ENCODE measurements at places on chromosomes 16 and 17. TPM values are rescaled to one million over a fixed set of nuclear protein-coding genes. Genes with fewer than 3 reads are reported as not detected.

DNA sequence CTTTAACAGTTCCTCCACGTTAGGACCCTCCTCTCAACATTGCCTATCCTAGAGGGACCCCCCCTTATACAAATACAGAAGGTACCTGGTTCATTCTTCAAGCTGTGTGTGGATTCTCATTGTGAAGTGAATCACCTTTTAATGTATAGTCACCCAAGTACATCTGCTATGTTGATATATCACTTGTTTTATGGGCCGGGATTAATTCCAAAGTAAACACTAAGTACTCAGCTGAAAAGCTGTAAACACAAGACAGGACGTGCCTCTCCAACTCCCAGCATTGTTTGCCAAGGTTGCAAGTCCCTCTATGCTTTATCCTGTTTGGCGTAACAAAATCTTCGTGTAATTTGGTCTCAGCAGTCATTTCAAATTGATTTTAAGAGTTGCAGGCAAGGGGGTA is 123.6 kb downstream of the RBFOX1 start:
- no peak for DNase-seq
- H3K4me1 ChIP-seq: no peaks in the 10 kb centered on the region
- no peak overlapping the region for H3K4me3 ChIP-seq
- H3K27me3 ChIP-seq: no peaks in the 10 kb centered on the region

DNA sequence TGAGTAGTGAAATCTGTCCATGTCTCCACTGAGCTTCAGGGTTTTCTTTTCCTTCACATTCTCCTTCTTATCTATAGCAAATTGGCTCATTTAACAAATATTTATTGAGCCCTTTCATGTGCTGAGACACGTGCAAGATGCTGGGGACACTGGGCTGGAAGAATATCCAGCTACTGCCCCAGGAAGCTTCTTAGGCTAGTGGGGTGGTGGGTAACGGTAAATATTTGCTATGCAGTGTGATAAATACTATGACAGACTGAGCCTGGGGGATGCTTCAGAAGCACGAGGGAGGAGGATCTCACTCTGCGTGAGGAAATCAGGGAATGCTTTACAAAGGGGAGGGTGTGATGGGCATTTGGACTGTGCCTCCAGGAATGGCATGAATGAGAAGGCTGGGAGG is 524.1 kb downstream of the GRIN2A start:
- DNase-seq: no peak
- H3K27me3 ChIP-seq: no peaks in the 10 kb centered on the region

- H3K4me3 ChIP-seq: no peak overlapping the region
- peaks cover 6% of the 10 kb centered on the region for H3K27me3 ChIP-seq
- no peak overlapping the region for H3K27ac ChIP-seq
- H3K4me1 ChIP-seq: peaks cover 8% of the 10 kb centered on the region
These were observed 49.2 kb downstream of the CUEDC1 start for GRCh38 chr17:57905875-57906455.

GRCh38 chr16:11602321-11602720 is 15.6 kb upstream of the LITAF start:
- no peak overlapping the region for H3K27ac ChIP-seq
- H3K27me3 ChIP-seq: no peaks in the 10 kb centered on the region
- DNase-seq: no peak
- H3K36me3 ChIP-seq: no peaks in the 10 kb centered on the region
- peaks cover 2% of the 10 kb centered on the region for H3K4me1 ChIP-seq
- H3K4me3 ChIP-seq: no peak overlapping the region

GRCh38 chr17:70104791-70105523 is 29.9 kb downstream of the KCNJ16 start:
- no peak for DNase-seq
- no peak overlapping the region for H3K4me3 ChIP-seq
- no peak overlapping the region for H3K27ac ChIP-seq
- peaks cover 5% of the 10 kb centered on the region for H3K4me1 ChIP-seq
- no peaks in the 10 kb centered on the region for H3K27me3 ChIP-seq
- H3K36me3 ChIP-seq: no peaks in the 10 kb centered on the region

DNA sequence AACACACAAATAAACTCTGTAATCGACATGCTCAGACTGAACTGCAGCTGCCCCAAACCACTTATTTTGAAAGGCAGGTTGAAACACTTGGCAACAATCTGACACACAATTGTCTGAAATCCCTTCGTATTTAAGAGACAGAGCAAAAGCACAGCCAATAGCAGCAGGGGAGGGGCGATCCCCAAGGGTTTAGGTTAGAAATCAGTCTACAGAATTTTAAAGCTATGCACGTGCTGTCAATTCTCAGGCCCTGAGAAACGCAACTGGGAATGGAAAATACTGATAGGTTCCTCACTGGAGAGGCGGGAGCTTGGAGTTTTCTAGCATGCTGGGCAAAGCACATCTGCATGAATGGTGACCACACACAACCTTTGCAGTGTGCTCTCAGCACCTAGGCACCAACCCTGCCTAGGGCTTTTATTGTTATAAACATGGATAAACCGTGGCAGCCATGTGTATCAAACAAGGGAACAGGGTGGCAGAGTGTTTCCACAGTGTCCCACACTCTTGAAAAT is 168.0 kb downstream of the AATF start:
- no peak overlapping the region for H3K4me3 ChIP-seq
- peaks cover 48% of the 10 kb centered on the region for H3K36me3 ChIP-seq
- no peak for DNase-seq

- H3K27ac ChIP-seq: no peak overlapping the region
- H3K36me3 ChIP-seq: no peaks in the 10 kb centered on the region
- H3K4me3 ChIP-seq: no peak overlapping the region
- peaks cover 3% of the 10 kb centered on the region for H3K4me1 ChIP-seq
- H3K27me3 ChIP-seq: no peaks in the 10 kb centered on the region
These were observed 25.4 kb downstream of the B9D1 start for GRCh38 chr17:19336938-19337711.

GRCh38 chr16:69481901-69482341 is 57.5 kb downstream of the CYB5B start:
- H3K4me3 ChIP-seq: no peak overlapping the region
- H3K36me3 ChIP-seq: no peaks in the 10 kb centered on the region
- H3K27ac ChIP-seq: no peak overlapping the region
- DNase-seq: no peak
- no peaks in the 10 kb centered on the region for H3K27me3 ChIP-seq

- H3K27ac ChIP-seq: no peak overlapping the region
- no peaks in the 10 kb centered on the region for H3K27me3 ChIP-seq
- peaks cover 4% of the 10 kb centered on the region for H3K36me3 ChIP-seq
- H3K4me3 ChIP-seq: no peak overlapping the region
- no peak for DNase-seq
- H3K4me1 ChIP-seq: peaks cover 10% of the 10 kb centered on the region
These were observed 3.8 kb downstream of the NTHL1 start for GRCh38 chr16:2043667-2044451.

The RGS11 gene
- 0.46 TPM for total RNA-seq

The STAC2 gene
- total RNA-seq: not detected

The DOC2B gene
- 0.30 TPM for total RNA-seq

The HBA1 gene
- total RNA-seq: not detected

The ACE gene
- total RNA-seq: not detected

The ETV4 gene
- 12.8 TPM for total RNA-seq
